ENCODE measurements at places on chromosomes 11 and 22. TPM values are rescaled to one million over a fixed set of nuclear protein-coding genes. Genes with fewer than 3 reads are reported as not detected.

GRCh38 chr22:37904572-37905533 is 1.2 kb upstream of the MICALL1 start:
- H3K27me3 ChIP-seq, result no peaks in the 10 kb centered on the region
- peak; percentile 92 for DNase-seq
- no peak overlapping the region for H3K4me3 ChIP-seq

- H3K36me3 ChIP-seq, result no peaks in the 10 kb centered on the region
- no peak overlapping the region for H3K27ac ChIP-seq
- no peak overlapping the region for H3K4me3 ChIP-seq
- no peaks in the 10 kb centered on the region for H3K4me1 ChIP-seq
Observed at GRCh38 chr11:2708757-2709281, 9.0 kb upstream of the KCNQ1OT1 start.

DNA sequence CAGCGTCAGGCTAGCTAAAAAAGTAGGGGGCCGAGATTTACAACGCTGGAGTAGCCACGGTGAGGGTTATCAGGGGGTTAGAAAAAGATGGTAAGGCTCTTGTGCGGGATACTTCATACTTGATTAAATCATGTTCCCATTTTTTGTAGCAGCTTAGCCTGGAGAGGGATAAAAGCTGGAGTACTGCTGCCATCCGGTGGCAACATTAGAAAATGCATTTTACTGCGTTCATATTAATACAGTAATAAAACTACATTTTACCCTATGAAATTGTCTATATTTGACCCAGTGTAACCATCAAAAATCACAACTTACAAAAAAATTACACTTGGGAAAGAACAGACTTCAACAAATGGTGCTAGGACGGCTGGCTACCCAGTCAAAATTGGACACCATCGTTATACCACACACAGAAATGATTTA is 17.3 kb downstream of the RPUSD4 start:
- H3K27me3 ChIP-seq, result no peaks in the 10 kb centered on the region
- H3K4me1 ChIP-seq, result no peaks in the 10 kb centered on the region
- no peak for DNase-seq
- H3K36me3 ChIP-seq, result no peaks in the 10 kb centered on the region
- no peak overlapping the region for H3K4me3 ChIP-seq

DNA sequence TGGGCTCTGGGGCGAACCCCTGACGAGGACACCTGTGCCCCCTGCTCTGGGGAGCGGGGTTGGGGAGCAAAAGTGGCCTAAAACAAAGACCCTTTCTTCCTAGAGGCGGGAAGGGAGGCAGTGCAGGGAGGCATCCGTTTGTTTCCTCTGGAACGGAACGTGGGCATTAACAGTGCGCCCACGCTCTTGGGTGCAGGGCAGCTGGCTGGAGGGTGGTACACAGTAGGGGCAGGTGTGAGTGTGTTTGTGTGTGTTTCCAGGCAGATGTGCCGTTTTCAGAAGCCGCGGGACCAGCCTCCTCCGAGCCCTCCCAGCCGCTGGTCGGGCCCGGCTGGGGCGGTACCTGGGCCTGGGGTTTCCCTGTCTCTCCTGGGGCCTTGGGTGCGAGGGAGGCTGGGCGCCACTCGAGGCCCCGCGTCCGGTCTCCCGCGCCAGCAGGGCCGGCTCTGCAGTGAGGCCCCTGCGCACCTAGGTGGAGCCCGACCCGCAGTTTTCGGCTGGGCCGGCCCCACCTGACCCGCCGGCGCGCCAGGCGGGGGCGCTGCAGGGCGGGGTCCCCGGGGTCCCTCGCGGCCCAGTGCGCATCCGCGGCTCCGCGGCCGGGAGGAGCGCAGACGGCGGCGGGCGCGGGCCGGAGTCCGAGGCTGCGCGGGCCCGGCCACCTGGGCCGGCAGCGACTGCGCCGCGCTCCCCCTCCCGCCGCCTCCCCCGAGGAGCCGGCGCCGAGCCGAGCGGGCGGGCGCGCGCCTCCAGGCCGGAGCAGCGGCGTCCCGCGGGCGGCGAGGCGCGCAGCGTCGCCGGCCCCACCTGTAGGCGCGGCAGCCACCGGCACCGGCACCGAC is 1252.7 kb downstream of the BRD1 start:
- no peaks in the 10 kb centered on the region for H3K27me3 ChIP-seq
- H3K4me3 ChIP-seq, result peak overlapping the region; percentile 79
- peak overlapping the region; percentile 6 for H3K27ac ChIP-seq
- no peaks in the 10 kb centered on the region for H3K36me3 ChIP-seq
- peak; percentile 64 for DNase-seq

Gene GALNT18
- 60.6 TPM for total RNA-seq

Gene CCDC15
- total RNA-seq, result 0.97 TPM
